ENCODE measurements at places on chromosomes 7 and 10.

GRCh38 chr7:78435355-78435754 lies 636.8 kb downstream of the PHTF2 start:
- DNase-seq: no peak

- DNase-seq: no peak
Measured at GRCh38 chr10:124091646-124092249, 1.6 kb downstream of the CHST15 start.

GRCh38 chr7:39535720-39536119 lies 30.5 kb upstream of the YAE1 start:
- DNase-seq: no peak

DNA sequence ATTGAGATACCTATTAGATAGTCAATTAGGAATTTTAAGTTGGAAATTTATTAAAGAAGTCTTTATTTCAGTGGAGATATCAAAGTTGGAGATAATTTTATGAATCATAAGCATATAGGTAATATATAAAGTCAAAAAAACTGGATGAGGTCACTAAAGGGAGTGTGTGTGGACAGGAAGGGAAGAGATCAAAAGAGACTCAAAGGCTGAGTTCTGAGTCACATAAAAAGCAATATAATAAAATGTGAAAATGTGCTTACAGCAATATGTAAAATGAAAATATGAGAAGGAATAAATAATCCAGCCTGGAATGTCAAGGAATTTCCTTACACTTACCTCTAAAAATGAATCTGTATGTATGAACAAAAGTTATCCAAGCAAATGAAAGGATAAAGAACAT lies 583.3 kb upstream of the SORCS1 start:
- no peak for DNase-seq

DNA sequence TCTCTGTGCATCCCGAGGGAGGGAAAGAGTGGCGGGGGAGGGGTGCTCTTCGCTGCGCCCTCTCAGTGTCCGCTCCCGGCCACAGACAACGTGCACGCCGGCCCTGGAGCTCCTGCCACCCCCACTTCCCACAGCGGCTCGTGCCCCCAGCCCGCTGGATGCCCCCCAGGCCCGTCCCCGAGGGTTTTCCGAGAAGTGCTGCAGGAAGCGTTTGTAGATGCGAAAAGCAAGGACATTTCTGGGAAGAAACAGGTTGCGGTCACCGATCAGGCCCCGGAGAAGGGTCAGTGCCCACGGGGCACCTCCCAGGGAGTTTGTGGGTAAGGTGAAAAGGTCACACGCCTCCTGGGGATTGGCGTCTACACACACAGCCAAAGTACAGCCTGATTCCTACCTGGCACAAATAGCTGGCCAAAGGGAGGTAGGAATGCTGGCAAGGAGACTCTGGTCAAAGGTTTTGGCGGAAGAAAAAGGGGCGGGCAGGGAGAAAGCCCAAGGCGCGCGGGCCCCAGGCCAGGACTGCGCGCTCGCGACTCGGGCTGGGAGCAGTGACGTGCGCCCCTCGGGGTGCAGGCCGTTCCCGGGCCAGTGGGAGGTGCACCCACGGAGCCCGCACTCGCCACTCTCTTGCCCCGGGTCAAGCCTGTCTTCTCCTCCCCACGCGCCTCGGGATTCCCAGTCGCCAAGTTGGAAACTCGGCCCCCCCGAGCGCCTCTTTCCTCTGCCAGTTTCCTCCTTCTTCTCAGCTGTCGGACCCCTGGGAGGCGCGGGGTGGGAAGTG lies 1.5 kb upstream of the NRP1 start:
- DNase-seq: no peak

DNA sequence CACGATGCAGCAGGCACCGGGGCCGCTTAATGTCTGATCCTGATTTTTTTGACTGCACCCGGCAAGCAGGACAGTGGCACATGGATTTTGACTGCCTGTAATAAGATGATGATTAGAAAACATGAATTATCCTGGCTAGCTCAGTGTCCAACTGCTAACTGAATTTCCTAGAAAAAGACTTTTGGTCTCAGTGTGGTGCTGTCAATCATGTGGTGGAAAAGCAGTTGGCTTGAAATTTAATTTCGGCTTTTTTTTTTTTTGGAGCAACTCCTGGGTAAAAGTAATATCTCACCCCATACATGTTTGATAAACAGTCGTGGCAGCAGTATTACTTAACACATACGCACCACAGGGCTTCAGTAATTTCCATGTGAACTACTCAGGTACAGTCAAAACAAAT lies 227.7 kb downstream of the FANK1 start:
- no peak for DNase-seq

DNA sequence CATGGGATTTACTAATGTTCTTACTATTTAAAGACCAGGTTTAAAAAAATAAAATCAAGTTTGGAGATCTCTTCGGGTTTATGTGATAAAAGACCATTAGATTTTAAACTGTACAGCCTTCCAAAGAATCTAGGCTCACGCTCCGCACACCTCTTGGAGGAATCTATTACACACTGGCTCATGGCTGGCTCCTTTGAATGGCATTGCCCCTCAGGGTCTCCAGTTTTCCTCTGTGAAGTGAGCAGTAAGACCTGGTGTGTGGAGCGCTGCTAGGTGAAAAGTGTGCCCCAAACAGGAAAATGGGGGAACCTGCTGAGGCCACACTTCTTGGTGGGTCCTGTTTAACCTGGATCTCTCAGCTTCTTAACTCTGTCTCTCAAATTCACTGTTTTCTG lies 142.3 kb downstream of the KAT6B start:
- DNase-seq: no peak

- no peak for DNase-seq
Measured at GRCh38 chr10:4033341-4033896, 248.4 kb upstream of the KLF6 start.

DNA sequence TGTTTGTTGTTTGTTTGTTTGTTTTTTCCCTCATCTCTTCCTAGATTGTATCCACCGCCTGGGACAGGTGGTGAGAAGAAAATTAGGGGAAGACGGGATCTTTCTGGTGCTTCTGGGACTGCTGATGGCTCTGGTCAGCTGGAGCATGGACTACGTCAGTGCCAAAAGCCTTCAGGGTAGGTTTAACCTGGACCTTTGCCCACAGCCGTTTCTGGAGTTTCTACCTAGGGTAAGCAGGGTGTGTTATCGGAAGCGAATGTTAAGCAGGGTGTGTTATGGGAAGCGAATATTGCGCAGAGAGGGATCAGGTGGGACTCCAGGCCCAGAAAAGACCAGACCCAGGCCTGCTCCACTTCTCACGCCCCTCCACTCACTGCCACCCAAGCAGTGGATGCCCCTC lies 4.7 kb downstream of the CLCN1 start:
- no peak for DNase-seq

DNA sequence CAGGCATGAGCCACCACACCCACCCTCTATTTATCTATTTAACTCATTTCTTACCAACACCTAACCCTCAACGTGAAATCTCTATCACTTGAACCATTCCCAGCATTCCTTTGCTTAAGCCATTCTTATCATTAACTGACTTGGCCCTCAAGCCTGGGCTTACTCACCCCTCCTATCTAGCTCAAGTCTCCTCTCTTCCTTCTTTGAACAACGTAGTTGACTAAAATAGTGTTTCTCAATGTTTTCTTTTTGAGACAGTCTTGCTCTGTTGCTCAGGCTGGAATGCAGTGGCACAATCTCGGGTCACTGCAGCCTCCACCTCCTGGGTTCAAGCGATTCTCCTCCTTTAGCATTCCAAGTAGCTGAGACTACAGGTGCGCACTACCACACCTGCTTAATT lies 7.0 kb downstream of the ANXA7 start:
- no peak for DNase-seq

- DNase-seq: no peak
Measured at GRCh38 chr10:89808842-89809241, 107.5 kb downstream of the KIF20B start.

DNA sequence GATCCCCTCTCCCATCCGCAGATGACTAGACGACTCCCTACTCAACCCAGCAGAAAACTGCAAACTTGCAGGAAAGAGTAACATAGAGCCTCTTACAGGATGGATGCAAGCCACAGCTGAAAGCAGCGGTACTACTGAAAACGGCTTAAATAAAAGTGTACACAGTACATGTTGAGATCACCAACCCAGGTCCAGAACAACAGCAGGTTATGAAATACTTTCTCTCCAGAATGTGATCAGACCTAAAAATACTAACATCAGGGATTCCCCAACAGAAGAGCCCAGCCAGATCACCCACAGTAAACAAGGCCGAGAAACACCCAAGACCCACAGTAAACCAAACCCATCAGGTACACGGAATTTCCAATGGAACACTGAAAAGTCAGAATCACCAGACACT lies 13.2 kb downstream of the ATE1 start:
- no peak for DNase-seq

DNA sequence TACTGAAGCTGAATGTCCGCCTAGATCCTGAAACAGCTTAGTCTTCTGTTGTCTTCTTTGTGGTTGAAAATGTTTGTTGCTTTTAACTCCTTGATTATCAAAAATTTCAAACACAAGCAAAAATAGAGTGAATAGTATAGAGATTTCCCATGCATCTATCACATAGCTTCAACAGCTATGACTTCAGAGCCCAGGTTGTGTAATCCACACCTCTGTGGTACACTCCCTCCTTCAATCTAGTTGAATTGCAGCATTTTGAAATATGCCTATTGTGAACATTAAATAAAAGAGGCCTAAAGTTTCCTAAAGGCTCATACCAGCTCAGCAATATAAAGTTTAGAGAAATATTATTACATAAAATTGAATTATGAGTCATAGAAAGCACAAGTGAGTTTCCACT lies 204.7 kb upstream of the HDAC9 start:
- DNase-seq: no peak

- no peak for DNase-seq
Measured at GRCh38 chr10:14312014-14312413, 18.7 kb downstream of the FRMD4A start.

DNA sequence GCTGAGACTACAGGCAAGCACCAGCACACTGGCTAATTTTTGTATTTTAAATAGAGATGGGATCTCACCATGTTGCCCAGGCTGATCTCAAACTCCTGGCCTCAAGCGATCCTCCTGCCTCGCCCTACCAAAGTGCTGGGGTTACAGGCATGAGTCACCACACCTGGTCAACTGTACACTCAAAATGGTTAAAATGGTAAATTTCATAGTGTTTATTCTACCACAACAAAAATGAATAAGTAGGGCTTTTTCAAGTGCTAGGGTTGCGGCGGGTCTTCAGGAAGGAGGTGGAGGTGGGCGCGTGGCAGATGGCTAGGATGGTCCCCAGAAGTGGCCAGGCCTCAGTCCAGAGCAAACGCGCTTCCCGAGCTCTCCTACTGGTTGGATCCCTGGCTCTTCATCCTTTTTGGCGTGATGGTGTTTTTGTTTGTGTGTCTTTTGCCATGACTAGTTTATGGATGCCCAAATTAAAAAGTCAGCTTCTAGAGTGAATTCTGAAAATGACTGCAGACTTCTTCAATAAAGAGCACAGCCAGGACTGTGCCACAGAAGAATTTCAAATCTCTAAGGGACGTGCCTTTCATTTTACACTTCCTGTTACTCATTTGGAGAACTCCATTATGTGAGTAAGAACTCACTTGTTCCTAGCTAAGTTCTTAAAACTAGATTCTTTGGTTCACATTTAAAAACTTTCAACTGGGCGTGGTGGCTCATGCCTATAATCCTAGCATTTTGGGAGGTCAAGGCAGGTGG lies 73.9 kb downstream of the TMEM130 start:
- DNase-seq: no peak

- no peak for DNase-seq
Measured at GRCh38 chr7:16098585-16099179, 322.7 kb downstream of the CRPPA start.

DNA sequence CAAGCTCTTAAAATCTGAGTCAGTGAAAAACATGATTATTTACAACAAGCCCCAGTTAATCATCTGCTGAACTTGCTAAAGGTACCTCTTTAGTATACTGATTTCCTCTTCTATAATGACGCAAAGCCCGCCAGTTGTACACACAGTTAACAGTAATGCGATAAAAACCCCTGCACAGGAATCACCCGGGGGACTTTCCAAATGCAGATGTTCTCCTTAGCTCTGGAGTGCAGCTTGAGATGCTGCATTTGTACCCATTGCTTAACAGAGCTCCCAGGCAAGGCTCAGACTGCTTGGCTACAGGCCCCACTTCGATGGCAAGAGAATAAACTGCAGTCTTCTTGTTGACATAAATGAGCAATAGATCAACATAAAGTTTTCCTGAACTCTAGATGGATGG lies 279.6 kb upstream of the HGF start:
- no peak for DNase-seq

- DNase-seq: no peak
Measured at GRCh38 chr7:157784979-157785441, 448.2 kb downstream of the DNAJB6 start.

- DNase-seq: no peak
Measured at GRCh38 chr7:96143495-96144259, 178.2 kb downstream of the SLC25A13 start.

DNA sequence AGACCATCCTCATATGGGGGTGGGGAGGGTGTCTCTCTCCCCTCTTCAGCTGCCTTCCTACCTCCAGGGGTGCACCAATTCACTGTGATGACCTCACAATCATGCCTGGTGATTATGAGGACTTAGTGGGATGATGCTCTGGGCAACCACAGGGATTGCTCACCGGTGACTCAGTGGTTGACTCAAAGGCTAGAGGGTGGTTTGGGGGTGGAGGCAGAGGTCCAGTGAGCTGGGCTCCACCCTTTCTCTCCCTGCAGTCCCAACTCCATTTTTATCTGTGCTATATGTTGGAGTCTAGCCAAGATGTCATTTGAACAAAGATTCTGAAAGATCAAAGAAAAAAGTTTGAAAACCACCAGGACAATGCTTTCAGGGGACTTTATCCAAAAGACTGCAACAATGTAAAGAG lies 286.9 kb downstream of the KCNMA1 start:
- peak; percentile 92 for DNase-seq

DNA sequence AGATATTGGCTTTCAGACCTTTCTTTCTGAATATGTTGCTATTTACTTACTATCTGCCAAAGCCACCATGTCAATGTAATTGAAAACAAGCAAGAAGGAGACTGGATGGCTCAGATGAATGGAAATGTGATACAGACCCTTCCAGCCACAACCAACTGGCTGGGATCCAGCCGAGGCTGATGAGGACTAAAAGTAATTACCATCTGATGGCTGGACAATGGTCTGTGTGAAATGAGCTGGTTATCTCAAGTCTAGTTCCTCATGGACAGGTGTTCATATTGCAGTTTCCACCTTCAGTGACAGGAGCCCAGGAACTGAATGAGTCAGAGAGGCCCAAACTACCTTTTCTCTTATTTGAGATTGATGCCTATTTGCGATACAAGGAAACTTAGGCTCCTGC lies 267.5 kb downstream of the GATA3 start:
- no peak for DNase-seq

- DNase-seq: no peak
Measured at GRCh38 chr10:132698211-132698751, 87.7 kb downstream of the NKX6-2 start.
